Effector memory CD4-positive, alpha-beta T cell (primary cell): ENCODE measurements at places on chromosomes 16 and 17.

- DNase-seq = no peak
These were observed 1.4 kb downstream of the PLD6 start for GRCh38 chr17:17204635-17205231.

DNA sequence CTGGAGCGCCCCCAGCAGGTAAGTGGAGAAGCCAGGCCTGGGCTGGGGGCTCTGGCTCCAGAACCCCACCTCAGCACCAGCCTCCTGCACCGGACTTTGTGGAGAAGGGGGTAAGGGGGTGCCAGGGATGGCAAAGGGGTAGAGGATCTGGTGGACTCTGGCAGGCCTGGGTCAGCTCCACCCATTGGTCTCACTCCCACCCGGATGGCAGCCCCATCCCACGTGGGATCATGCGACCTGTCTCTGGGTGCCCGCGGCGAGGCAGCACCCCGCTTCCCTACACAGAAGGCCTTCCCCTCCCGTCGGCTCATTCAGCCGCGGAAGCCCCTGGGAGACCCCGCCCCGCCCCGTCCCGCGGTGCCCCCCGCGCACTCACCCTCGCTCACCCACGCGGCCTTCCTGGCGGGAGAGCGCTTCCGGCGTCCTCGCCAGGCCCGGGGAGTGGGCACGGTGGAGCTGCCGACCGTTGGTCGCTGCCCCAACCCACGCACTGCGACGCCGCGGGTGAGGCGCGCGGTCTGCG, 498 bp upstream of the PLEKHG4 start:
- peak; percentile 21 for DNase-seq

DNA sequence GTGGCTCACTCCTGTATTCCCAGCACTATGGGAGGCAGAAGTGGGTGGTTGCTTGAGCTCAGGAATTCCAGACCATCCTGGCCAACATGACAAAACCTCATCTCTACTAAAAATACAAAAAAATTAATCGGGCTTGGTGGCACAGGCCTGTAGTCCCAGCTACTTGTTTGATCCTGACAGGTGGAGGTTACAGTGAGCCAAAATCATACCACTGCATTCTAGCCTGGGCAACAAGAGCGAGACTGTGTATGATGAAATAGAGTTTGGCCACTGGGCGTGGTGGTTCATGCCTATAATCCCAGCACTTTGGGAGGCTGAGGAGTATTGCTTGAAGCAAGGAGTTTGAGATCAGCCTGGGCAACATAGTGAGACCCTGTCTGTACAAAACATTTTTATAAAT, 173.3 kb downstream of the TANC2 start:
- no peak for DNase-seq

DNA sequence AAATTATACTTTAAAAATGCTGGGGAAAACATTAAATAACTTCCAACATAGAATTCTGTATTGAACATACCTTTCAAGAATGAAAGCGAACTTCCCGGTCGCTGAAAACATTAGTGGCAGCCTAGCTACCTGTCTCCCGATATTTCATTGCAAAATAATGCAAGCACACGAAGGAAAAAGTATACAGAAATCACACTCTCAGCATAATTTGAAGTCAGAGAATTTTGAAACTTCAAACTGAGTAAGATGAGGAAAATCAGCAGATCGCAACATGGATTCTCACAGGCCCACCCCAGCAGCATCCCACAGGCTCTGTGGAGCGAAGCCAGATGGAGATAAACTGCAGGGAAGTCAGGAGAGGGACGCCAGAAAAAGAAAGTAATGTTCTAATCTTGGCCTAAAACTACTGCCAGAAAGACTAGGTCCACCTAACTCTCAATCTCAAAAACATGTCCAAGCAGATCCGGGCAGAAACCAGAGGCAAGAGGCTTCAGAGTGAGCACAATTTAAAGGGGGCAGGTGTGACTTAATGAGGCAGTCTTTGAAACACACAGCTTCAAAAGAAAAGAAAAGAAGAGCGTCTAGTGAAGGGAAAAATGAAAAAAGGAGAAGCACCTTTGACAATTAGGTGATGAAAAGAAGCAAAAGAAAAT, 4.8 kb upstream of the GOSR1 start:
- DNase-seq = no peak

- no peak for DNase-seq
These were observed 17.5 kb downstream of the STAT5A start for GRCh38 chr17:42305543-42306384.
